Peyer's patch (tissue), 4 donors: ENCODE measurements at places on chromosomes 2 and 18. TPM values are rescaled to one million over a fixed set of nuclear protein-coding genes. Genes with fewer than 3 reads are reported as not detected.
A peak's percentile ranks its signal among the peaks of the same experiment; 100 is the strongest.

SERPINB10 gene
- total RNA-seq = not detected

AQP4 gene
- 1.5 TPM for total RNA-seq

ERICH2 gene
- total RNA-seq = not detected

AQP12B gene
- not detected for total RNA-seq

- DNase-seq = peak; percentile 71
Measured at GRCh38 chr18:2337552-2338141, 233.7 kb downstream of the METTL4 start.

- DNase-seq = no peak
Measured at GRCh38 chr2:109290887-109291643, 162.1 kb downstream of the SH3RF3 start.

DNA sequence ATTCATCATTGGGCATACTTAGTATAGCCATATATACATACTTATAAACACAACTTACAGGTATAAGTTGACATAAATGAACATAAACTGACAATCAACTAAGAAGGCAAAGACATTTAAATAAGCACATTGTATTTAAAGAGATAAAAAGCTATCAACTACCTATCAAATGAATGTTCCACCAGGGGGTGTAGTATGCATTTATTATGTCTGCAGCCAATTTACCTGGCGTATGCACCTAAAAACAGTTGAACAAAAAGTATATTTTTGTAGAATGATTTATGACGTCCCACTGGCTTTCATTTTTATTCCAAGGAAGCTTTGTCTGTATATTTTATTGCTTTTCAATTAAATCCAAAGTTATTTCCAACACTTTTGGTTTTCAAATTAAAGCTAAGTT, 323.5 kb downstream of the AFF3 start:
- no peak for DNase-seq

DNA sequence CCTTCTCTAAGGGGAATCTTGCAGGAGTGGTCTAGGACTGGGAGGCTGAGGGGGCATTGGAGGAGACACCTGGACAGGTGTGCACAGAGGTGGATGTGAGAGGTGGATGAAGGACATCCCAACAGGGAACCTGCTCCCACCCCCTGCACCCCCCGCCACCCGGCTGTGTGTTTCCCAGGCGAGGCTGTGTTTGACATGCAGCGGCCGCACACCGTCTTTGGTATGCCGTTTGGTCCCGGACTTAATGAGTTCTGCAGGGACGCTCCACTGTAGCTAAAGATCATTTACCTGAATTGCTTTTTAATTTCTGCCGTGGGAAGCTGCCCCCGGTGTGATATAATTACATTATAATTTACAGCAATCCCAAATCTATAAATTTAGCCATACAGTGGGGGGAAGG, 87.3 kb downstream of the GLI2 start:
- DNase-seq = no peak

DNA sequence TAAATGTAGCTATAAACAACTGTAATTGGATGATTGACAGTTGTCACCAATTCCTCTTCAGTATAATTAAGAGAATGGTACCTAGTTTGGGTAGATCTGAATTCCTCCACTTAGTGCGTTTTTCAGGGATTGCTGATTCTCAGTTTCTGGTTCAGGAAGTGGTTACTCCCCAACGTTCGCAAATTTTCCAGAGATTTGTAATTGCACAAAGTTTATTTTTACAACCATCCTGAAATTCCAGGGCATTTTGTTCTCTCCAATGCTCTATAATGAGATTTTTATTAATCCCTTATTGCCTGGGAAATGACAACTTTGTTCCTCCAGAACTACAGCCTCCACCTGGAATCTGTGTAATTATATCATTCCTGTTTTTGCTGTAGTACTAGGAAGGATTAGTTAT, 710.6 kb upstream of the ZEB2 start:
- DNase-seq = no peak

DNA sequence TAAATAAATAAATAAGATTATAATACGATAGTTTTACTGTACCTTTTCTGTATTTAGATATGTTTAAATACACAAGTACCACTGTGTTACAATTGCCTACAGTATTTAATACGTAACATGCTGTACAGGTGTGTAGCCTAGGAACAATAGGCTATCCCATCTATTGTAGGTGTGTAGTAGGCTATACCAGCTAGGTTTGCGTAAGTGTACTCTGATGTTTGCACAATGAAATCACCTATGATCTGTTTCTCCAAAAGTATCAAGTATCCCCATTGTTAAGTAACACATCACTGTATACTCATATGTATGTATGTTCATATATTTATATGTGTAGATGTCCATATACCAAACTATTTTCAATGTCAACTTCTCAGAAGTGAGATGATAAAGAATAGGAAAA, 118.2 kb upstream of the RND3 start:
- no peak for DNase-seq

DNA sequence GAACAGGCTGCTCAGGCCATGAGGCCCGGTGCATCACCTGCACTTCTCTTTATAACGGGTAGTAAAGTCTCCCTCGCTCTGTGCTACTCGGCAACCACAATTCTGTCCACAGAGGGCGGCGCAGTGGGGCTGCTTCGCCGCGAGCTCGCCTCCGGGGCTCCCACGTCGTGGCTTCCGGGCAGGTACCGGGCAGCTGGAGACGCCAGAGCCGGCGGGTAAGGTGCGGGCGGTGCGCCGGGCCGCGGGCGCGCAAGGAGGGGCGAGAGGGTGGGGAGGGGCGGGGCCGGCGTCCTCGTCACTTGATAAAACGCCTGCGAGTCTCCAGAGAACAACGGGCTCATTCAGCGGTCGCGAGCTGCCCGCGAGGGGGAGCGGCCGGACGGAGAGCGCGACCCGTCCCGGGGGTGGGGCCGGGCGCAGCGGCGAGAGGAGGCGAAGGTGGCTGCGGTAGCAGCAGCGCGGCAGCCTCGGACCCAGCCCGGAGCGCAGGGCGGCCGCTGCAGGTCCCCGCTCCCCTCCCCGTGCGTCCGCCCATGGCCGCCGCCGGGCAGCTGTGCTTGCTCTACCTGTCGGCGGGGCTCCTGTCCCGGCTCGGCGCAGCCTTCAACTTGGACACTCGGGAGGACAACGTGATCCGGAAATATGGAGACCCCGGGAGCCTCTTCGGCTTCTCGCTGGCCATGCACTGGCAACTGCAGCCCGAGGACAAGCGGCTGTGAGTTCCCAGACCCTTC, at the start of gene ITGA6:
TSS of gene ITGA6 (plus strand) at position 331 of the 734 bp plus-strand sequence.
- peak; percentile 97 for DNase-seq

- no peak for DNase-seq
Measured at GRCh38 chr2:27313882-27314645, 5.8 kb upstream of the UCN start.

- no peak for DNase-seq
Measured at GRCh38 chr2:25829828-25830227, 48.5 kb downstream of the ASXL2 start.

- no peak for DNase-seq
Measured at GRCh38 chr18:49754866-49755265, 58.5 kb downstream of the ACAA2 start.

GRCh38 chr2:122486086-122486485, 730.6 kb downstream of the TSN start:
- DNase-seq = no peak

DNA sequence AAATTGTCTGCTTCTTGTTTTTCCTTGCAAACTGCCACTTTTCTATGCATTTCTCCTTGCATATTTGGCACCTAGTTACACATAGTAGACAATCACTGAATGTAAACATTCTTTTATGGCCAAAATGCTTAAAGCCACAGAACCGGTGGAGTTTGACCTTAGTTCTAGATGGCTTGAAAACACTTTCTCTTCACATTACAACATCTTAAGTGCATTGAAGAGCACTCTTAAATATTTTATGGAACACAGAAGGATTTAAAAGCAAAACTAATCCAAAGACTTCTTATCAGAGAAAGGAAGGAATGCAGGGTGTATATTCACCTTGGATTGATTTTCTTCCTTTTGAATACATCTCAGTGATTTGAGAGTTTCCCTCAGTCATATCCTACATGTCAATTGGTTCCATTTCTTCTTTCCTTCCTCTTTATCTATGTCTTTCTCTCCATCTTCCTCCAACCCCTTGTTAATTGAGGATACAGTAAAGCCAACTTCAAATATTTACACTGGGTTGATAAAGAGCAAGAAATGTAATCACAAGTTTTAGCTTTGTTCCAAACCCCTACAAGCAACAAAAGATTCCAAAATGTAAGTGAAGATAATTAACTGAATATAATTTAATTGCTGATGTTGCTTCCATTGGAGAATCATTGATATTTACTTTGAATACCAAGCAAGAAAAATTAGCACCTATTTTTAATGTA, 548.0 kb downstream of the CNTNAP5 start:
- no peak for DNase-seq

DNA sequence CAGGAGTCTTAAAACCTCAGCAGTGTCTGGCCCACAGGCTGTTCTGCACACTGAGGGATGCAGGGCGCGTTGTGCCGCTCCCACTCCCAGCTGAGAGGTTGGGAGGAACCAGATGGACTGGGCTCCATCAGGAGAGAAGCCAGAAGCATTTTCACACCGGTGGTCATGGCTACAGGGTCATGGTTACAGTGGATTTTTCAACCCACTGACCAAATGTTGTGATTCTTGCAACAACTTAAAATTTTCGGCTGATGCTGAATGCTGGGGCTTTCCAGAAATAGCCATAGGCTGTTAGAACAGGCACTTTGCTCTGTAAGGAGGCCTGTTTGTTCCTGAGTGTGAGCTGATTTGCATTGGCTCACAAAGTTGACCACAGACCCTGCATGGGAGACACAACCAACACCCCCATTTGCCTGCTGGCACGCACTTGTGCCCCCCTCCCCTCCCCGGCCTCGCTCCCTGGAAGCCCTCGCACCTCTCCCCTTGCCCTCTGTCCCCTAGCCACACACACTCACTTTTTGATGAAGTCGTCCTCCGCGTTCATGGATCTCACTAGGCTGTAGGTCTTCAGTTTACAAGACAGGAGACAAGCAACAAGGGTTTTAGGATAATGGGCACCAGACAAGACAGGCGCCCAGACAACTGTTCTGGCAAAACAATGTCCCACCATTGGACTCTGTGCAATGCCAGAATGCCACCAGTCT, 3.4 kb downstream of the LPIN1 start:
- peak; percentile 65 for DNase-seq

DNA sequence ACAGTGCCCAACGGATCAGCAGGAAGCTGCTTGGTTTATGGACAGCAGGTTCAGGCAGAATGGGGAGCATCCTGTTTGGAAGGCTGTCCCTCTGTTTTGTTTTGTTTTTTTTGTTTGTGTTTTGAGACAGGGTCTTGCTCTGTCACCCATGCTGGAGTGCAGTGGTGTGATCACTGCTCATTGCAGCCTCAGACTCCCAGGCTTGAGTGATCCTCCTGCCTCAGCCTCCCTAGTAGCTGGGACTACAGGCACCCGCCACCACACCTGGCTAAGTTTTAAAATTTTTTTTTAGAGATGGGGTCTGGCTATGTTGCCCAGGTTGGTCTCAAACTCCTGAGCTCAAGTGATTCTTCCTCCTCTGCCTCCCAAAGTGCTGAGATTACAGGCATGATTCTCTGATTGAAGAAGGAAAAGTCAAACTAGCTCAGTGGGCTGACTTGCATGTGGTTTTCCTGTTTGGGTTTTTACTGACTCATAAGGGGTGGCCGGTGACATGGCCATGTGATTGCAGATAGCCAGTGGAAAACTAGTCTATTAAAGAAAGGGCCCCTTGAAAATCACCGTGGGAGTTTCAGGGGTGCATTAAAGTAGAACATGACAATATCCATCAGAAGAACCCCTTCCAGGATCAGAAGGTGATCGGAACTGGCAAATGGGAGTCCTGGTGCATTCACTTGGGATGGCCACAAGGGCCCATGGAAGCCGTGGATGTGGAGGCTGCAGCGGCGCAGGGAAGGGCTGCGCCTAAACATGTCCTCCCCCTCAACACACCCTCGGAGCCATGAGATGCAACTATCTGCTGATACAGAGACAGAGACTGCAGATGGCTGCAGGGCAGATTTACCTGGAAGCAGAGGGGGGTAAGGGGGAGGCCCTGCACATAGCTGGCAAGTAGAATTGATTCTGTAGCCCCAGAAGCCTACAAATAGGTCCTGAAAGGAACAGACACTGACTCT, 26.5 kb downstream of the AQP12B start:
- no peak for DNase-seq

DNA sequence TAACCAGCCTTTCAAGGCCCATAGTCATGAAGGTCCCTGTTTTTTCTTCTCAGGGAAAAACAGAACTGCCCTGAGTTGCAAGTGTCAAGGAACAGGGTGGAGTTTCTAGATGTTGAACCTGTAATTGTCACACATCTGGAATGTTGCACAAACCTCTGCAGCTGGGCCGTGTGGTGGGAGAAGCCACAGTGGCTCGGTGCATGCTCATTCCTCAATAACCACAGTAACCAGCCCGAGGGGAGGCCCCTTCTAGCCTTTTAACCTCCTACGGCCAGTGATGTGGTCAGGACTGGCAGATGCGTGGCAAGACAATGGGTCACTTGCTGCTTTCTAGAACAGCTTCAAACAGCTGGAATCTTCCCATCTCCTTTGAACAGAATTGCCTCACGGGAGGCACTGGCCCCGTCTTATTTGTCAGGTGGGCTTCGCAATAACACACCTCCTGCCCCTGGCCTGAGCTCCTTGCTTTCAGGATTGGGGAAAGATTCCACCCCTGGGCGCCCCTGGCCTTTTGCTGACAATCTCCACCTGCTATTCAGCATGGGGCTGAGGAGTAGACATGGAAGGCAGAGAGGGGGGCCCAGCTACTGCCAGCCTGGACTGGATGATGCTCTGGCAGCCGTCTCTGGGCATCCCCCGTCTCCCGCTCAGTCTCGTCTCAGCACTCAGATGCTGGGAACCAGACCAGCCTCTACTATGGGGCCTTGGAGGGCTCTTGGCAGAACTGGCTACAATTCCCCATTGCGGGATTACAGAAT, 102.9 kb downstream of the KLHL29 start:
- DNase-seq = no peak

GRCh38 chr18:52610451-52611115, 270.6 kb downstream of the DCC start:
- DNase-seq = no peak

- DNase-seq = peak; percentile 27
Measured at GRCh38 chr2:70994009-70994698, 519 bp downstream of the TEX261 start.

DNA sequence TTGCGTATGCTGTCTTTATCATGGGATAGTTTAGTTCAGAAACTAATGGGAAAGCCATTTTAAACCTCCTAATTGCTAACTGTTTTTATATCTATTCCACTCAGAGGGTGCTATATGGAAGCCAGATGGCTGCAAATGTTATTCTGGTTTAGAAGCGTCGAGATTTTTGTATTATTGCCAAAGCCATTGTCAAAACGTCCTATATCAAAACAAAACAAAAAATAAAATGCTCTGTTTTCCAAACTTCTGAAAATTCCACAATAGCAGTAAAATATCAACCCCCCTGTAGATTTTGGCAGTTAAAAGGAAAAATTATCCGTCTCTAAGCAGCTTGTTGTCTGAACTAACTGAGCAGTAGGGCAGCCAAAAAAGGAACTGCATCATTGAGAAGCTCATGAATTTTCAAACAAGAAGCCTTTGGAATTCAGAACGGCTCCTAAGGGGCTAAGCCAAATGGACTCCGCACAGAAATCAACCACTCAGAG, 195.4 kb upstream of the CWC22 start:
- no peak for DNase-seq
